ENCODE measurements at places on chromosomes 2 and 18. TPM values are rescaled to one million over a fixed set of nuclear protein-coding genes. Genes with fewer than 3 reads are reported as not detected.
A peak's percentile ranks its signal among the peaks of the same experiment; 100 is the strongest.

DNA sequence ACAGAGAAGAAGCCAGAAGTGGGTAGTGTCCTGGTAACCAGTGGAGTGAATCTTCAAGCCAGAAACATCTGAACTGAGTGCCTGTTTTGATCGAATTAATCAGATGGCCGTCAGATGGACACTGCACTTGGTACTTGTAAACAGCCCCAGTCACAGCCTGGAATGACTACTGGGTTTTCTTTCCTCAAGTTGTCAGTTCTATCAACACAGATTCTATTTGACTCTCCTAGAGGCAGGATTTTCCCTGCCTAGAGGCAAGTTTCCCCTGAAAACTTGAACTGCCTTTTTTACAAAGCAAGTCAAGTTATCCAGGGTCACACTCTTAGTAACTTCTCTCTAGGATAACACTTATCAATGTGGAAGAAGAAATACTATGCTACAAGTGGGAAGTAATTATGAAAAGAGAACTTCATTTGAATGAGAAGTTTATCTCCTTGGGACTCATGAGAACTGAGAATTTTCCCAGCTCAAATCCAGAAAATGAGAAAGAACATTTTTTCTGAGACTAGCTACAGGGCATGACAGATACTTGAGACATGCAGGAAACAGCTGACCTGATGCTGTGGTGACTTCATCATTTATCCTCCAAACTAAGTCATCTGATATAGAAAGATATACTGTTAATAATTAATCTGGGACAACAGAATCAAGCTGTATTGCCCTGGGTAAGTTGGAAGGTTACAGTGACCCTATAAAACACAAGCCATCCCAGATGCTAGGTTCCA lies 36.0 kb downstream of the SULT1C2 start:
- H3K27ac ChIP-seq = peak overlapping the region; percentile 34
- H3K4me3 ChIP-seq = no peak overlapping the region
- H3K4me1 ChIP-seq = no peaks in the 10 kb centered on the region
- DNase-seq = no peak
- no peaks in the 10 kb centered on the region for H3K36me3 ChIP-seq
- H3K27me3 ChIP-seq = no peaks in the 10 kb centered on the region

- no peak for DNase-seq
- H3K36me3 ChIP-seq = no peaks in the 10 kb centered on the region
- H3K27me3 ChIP-seq = no peaks in the 10 kb centered on the region
Observed at GRCh38 chr2:188079196-188079595, 212.5 kb upstream of the GULP1 start.

GRCh38 chr2:164948540-164948939 lies 6.8 kb downstream of the SLC38A11 start:
- H3K36me3 ChIP-seq = no peaks in the 10 kb centered on the region
- no peak overlapping the region for H3K4me3 ChIP-seq
- no peak for DNase-seq
- no peaks in the 10 kb centered on the region for H3K27me3 ChIP-seq
- no peak overlapping the region for H3K27ac ChIP-seq

- no peak overlapping the region for H3K27ac ChIP-seq
- DNase-seq = no peak
- H3K4me1 ChIP-seq = no peaks in the 10 kb centered on the region
- H3K27me3 ChIP-seq = no peaks in the 10 kb centered on the region
- H3K36me3 ChIP-seq = no peaks in the 10 kb centered on the region
- H3K4me3 ChIP-seq = no peak overlapping the region
Observed at GRCh38 chr2:240759459-240759858, 60.6 kb downstream of the KIF1A start.

DNA sequence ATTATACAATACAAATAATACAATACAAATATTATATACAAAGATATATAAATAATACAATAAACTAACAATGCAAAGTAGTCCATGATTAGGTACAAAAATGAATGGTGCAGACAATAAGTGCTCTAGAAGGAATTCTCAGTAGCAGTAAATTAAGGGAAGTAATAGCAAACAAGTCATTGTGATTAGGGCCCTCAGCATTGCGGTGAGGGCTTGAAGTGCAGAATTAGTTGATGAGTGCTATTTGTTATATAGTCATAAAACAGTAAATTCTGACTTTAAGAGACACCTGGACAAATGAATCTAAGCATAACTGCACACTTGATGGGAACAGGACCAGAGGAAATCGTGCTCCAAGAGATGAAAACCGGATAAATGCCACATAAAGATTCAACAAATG lies 74.9 kb downstream of the ANKRD44 start:
- DNase-seq = no peak
- H3K4me1 ChIP-seq = no peaks in the 10 kb centered on the region
- H3K4me3 ChIP-seq = no peak overlapping the region
- no peak overlapping the region for H3K27ac ChIP-seq

The THAP4 gene
- total RNA-seq = 43.2 TPM

The CD28 gene
- not detected for total RNA-seq

The AFF3 gene
- total RNA-seq = 5.2 TPM

The ZNF804A gene
- 2.4 TPM for total RNA-seq

Measured in hepatocyte (in vitro differentiated cells).